ENCODE measurements at places on chromosomes 5 and 9.

GRCh38 chr5:9545136-9545991, 511 bp downstream of the SEMA5A start:
- no peak for DNase-seq

- DNase-seq, result no peak
Measured at GRCh38 chr5:82105457-82105856, 133.6 kb downstream of the ATG10 start.

DNA sequence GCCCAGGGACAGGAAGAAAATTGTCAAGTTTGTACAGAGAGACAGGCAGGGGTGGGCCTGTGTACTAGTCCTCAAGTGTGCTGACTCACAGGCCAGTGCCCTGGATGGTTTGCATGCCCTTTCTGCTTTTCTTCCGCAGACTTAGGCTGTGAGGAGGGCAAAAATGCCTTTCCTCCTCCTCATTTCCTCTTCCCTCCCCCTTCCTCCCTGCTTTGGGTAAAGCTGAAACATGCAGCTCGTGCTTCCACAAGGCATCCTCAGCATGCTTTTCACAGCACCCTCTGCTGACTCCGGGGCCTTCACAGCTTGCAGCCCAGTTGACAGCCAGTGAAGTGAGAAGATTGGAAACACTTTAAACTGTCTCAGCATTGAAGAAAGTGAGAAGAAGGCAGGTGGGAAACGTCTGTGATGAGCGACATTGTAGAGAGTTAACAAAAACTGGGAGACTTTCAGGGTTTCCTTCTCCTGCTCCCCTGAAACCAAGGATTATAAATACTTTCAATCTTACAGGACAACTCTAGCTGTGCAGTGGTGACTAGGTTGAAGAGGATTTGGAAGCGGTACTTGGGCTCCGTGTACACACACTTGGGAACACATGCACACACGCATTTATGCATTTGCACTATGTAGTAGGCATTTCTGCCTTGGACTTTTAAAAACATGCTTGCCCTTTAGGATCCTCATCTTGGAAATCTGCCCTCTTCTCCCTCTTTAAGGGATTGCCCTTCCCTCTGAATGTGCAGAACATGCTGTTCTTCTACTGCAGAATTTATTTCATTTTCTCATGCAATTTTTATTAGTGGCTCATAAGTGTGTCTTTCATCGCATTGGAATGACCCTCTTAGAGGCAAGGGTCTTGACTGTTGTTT, 138.8 kb downstream of the GRIA1 start:
- DNase-seq, result no peak

DNA sequence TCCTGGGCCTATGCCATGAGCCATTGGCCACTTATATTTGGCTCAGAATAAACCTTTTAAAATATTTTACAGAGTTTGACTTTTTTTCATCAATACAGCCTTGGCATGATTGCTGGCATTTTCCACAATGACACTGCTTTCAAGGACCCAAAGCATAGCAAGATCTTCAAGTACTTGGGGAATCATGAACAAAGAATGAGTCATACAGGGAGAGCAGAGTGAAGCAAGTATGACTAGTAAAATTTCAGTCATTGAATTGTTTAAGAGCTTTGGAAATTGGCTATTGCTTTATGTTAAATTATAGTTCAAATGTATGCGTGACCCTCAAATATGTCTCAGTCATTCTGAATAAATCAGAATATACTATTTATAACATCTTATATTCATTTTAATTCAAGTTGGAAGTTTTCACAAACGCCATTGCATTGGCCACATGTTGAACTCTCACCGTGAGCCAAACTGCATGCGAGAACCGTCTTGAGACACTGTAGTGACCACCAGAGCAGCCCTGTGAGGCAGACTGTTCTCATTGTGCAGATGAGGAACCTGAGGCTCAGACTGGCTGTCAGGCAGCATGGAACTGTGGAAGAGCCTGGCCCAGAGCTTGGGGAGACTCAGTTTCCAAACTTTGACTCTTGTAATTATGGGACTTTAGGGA, 52.9 kb downstream of the GDNF start:
- DNase-seq, result no peak

DNA sequence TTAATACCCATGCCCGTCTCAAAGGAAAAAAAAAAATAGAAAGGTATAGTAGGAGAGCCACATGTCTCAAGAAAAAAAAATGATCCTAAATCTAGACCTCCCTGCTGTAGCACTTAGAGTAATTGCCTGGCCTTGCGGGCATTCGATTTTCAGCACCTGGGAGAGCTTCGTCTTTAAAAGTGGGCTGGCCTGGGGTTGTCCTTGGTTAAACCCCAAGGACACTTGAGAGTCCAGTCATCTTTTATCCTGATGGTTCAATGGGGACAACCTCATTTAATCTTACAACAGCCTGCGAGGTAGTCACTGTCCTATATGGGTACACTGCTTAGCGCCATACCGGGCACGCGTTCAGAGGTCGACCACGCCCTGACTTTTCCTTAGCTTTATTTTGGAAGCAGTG, 60.1 kb downstream of the MAT2B start:
- DNase-seq, result no peak

DNA sequence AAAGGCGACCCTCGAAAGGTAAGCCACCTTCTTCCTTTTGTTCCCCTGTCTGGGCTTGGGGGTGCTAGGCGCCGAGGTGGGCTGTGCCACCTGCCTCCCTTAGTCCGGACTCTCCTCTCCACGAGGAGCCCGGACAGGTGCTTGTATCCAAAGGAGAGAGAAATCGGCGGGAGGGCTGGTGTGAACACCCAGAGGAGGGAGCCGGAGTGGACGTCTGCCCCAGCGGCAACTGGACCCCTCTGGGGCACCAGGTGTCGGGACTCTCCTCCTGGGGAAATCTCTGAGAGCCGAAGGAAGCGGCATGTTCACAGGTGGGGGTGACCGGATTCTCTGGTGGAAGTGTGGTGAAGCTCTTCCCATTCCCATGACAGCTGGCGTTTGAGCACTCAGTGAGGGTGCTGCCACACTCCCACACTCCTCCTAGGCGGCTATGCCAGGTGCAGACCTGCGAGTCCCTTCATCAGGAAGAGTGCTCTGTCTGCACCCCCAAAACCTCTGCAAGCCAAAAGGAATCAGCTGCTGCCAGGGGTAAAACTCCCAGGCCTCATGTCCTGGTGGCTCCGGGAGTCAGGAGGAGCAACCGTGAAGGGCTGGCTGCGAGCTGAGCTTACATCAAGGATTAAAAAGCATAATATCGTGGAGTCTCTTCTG, 921 bp downstream of the KCNIP1 start:
- DNase-seq, result no peak

DNA sequence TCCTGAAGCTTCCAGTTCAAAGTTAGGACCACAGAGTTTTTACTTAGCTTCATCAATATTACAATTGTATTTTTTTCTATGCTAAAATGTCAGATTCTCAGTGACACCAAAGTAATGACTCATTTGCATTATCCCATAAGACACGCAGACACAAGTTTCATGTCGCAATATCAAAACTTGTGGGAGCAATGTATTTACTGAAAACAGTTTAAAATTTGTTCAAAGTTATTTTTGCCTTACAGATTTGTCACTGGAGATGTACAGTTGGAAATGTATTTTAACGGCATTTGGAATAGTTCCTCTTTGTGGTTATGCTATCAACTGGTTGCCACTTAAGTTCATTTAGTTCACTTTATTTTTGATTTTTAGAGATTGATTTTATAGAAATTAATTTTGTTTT, 36.2 kb upstream of the DAP start:
- no peak for DNase-seq

GRCh38 chr9:132242621-132243155, 80.8 kb downstream of the NTNG2 start:
- no peak for DNase-seq

DNA sequence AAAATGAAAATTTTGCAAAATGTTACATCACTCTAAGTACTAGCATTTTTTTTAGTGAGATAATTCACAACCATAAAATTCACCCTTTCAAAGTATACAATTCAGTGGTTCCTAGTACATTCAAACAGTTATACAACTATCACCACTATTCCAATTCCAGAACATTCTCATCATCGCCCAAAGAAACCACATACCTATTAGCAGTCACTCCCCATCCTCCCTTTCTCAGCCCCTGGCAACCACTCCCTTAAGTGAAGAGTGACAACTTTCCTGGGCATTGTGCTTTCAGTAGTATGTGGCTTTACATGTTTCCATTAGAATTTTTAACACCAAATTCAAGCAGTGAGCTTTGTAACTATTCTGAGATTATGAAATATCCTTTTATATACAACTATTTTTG, 81.4 kb downstream of the RASEF start:
- no peak for DNase-seq

DNA sequence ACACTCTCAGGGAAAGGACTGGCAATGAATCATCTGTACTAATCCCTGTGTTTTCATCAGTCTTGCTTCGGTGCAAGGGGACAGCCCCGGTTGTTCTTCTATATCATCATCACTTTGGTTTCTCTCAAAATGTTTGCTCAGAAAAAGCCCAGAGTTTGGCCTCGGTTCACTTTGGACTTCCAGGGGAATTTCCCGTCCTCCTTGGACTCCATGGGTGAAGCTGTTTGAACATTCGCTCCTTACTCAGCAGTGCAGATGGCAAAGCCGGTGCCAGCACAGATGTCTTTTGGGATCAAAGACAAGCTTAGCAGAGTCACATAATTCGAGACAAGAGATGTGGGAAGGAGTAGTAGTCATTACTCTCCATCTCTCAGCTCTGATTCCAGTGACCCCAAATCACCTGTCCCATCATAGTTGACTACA, 69.8 kb upstream of the TNFSF8 start:
- DNase-seq, result no peak

- peak; percentile 1 for DNase-seq
Measured at GRCh38 chr5:141040771-141041426, 10.3 kb upstream of the PCDHB1 start.

DNA sequence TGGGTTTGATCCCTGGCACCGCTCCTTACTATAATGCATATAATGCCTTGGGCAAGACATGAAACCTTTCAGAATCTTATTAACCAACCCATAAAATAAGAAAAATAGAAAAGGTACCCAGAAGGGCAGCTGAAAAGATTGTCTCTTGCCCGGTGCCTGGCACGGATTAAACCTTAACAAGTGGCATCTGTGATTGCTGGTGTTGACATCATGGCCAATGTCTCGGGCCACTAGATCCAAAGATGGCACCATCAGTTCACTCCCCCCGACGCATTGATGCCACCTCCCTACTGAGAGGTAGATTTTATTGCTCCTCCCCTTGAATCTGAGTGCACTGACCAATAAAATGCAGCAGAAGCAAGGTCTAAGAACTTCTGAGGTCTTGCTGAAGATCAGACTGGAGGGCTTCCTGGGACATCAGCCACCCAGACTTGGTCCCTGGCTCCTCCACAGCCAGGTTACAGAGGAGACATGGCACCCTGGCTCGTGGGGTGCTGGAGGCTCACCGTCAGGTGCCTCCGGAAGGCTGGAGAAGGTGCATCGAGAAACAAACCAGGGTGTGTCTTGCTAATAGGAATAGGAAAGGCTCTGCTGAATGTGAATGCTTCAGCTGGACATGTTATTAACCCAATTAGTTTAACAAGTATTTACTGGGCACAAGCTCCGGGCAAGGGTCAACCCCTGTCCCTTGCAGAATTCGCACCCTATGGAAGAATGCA, 80.0 kb upstream of the COL5A1 start:
- DNase-seq, result no peak

- DNase-seq, result no peak
Measured at GRCh38 chr9:133320421-133320881, 15.5 kb downstream of the SURF6 start.

GRCh38 chr5:138789771-138790242, 36.6 kb downstream of the CTNNA1 start:
- no peak for DNase-seq

- no peak for DNase-seq
Measured at GRCh38 chr9:87111010-87111409, 163.7 kb upstream of the GAS1 start.

- DNase-seq, result no peak
Measured at GRCh38 chr5:58273711-58274110, 186.2 kb downstream of the PLK2 start.

- DNase-seq, result no peak
Measured at GRCh38 chr9:114779352-114779845, 26.4 kb downstream of the TNFSF15 start.

DNA sequence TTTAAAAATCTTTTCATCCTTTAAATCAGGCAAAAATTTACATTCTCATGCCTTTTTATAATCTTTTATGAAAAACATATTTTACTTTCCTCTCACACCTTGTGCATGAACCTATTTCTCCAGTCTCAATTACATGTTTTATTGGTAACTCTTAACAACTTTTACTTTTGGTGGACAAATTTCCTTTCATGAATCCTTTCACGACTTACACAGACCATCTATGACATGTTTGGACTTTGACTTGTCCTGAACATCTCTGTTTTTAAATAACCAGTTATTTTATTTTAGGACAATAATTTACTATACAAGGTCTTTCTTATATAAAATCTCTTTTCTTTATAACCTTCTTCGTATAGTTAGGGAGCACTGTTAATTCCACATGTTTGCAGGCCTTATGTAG, 26.5 kb upstream of the MTMR12 start:
- DNase-seq, result no peak

GRCh38 chr9:94720846-94721549, 5.5 kb upstream of the AOPEP start:
- DNase-seq, result no peak

DNA sequence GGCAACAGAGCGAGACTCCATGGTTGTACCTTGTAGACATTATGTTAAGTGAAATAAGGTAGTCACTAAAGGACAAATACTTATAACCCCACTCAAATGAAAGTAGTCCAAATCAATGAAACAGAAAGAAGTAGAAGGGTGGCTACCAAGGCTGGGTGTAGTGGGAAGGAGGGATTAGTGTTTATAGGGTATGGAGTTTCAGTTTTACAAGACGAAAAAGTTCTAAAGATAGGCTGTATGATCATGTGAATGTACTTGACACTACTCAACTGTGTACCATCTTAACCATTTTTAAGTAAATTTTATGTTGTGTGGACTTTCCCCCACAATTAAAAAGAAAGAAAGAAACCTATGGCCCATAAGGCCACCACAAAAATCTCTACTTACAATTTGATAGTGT, 32.2 kb downstream of the ALDH7A1 start:
- DNase-seq, result no peak

- no peak for DNase-seq
Measured at GRCh38 chr5:81269751-81270393, 31.5 kb upstream of the ZCCHC9 start.

DNA sequence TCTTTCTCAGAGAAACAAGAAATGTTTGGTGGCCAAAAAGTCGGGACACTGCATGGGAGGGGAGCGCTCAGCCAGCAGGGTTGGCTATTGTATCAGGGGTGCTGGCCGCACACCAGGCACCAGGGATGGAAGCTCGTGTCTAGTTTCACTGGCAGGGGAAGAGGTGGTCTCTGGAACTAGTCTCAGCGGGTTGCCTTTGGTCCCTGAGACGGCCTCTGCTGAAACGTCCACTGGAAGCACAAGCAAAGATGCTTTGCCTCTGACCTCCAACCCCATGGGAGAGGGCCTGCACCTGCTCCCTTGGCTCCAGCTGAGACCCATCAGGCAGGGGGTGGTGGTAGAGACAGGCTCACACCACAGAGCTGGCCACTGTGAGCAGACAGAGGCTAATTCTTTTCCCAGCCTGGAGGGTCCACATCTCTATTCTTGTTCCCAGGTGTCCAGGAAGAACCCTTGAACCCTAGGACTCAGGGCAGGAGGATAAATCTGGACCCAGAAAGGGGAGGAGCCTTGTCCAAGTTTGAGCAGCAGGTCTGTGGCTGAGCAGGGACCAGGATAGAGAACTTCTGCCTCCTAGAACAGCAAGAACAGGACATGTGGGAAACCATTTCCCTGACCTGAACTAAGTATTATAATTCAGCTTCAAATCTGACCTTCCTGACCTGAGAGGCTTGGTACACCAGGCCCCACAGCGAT, 102.6 kb downstream of the RGS3 start:
- no peak for DNase-seq

Data from stimulated activated CD4-positive, alpha-beta T cell treated with anti-CD3 and anti-CD28 coated beads, Interleukin-1b, Interleukin-23, amount 100 ng/mL, for 1 hour (primary cell).